ENCODE measurements at places on chromosomes 16 and 17.
A peak's percentile ranks its signal among the peaks of the same experiment; 100 is the strongest.

GRCh38 chr17:48335858-48336500 lies 94.0 kb downstream of the SKAP1 start:
- H3K36me3 ChIP-seq = no peaks in the 10 kb centered on the region
- peak; percentile 78 for DNase-seq
- no peak overlapping the region for H3K27ac ChIP-seq
- no peaks in the 10 kb centered on the region for H3K4me1 ChIP-seq
- no peaks in the 10 kb centered on the region for H3K27me3 ChIP-seq

DNA sequence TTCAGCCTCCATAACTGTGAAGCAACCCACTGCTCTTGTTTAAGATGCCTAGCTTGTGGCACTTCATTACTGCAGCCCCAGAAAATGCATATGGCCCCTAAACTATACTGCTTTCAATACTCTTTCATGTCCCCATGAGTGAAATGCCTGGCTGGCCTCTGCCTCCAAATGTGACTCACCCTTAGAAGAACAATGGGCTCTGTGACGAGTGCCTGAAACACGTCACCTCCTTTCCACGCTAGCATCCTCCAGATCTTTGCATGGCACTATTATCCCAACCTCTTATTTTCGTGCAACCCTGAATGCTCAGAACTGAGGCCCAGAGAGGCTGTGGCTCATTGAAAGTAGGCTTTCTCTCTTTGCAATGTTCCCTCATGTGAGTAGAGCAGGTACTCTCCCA lies 233.1 kb downstream of the CBLN1 start:
- H3K4me1 ChIP-seq = peaks cover 10% of the 10 kb centered on the region
- no peaks in the 10 kb centered on the region for H3K36me3 ChIP-seq
- H3K27ac ChIP-seq = no peak overlapping the region
- peaks cover 3% of the 10 kb centered on the region for H3K27me3 ChIP-seq
- H3K4me3 ChIP-seq = no peak overlapping the region

GRCh38 chr16:80369138-80369958 lies 171.4 kb upstream of the DYNLRB2 start:
- H3K27me3 ChIP-seq = no peaks in the 10 kb centered on the region
- H3K4me3 ChIP-seq = no peak overlapping the region
- no peaks in the 10 kb centered on the region for H3K4me1 ChIP-seq
- no peak overlapping the region for H3K27ac ChIP-seq

GRCh38 chr16:72149676-72150464 lies 22.1 kb downstream of the PMFBP1 start:
- no peaks in the 10 kb centered on the region for H3K36me3 ChIP-seq
- H3K4me1 ChIP-seq = no peaks in the 10 kb centered on the region
- H3K4me3 ChIP-seq = no peak overlapping the region
- DNase-seq = no peak

DNA sequence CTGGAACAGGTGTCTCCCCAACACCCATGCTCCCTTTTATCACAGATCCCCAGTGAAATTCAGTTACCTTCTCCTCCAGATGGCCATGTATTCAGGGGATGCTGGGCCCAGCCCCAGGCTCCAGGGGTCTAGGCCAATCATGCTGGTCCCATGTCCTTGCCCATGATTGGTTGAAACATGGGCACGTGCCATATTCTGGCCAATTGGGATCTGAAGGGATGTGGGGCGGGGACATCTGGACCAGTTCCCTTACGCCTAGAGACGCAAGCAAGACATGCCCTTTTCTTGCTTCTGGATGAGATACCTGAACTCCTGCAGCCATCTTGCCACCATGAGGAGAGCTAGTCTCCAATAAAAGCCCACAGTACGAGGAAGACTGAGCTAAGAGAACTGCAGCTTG lies 31.0 kb upstream of the ST6GALNAC1 start:
- H3K4me3 ChIP-seq = no peak overlapping the region
- H3K36me3 ChIP-seq = no peaks in the 10 kb centered on the region
- H3K27me3 ChIP-seq = no peaks in the 10 kb centered on the region
- H3K27ac ChIP-seq = no peak overlapping the region

DNA sequence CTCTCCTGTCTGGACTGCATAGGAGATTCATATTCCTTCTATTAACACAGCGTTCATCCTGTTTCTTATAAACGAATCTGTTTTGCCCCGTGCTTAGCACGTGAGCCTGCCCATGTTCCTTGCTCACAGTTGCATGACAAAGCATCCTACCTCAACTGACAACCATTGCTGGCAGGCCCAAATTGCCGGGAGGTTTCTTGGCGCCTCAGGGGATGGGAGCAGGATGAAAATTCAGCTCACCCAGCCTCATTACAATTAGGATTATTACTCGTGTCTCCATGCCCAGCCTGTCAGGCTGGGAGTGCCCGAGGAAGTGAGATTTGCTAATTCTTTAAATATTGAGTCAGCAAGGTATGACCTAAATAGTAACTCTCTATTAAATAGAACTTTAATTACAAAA lies 36.7 kb upstream of the HELZ start:
- peaks cover 18% of the 10 kb centered on the region for H3K4me1 ChIP-seq
- DNase-seq = no peak
- no peaks in the 10 kb centered on the region for H3K27me3 ChIP-seq
- no peaks in the 10 kb centered on the region for H3K36me3 ChIP-seq

DNA sequence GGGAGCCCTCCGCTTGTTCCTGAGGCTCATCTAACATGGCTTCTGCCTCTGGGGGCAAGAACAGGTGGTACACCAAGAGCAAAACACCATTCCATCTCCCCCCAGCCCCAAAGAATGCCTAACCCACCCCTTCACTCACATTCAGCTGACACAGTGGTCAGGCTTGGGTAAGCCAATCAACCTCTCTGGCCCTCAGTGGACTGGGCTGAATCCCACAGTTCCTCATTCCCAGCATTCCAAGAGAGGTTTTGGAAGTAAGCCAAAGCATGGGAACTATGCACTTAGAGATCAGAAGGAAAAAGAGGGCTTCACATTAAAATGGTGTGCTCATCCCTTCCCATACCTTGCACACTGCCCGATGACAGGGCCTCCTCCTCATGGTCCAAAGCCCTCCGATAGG lies 7.8 kb downstream of the PIGS start:
- no peaks in the 10 kb centered on the region for H3K27me3 ChIP-seq
- DNase-seq = no peak
- H3K4me3 ChIP-seq = no peak overlapping the region
- H3K27ac ChIP-seq = no peak overlapping the region
- H3K36me3 ChIP-seq = peaks cover 17% of the 10 kb centered on the region

- DNase-seq = no peak
- no peaks in the 10 kb centered on the region for H3K4me1 ChIP-seq
- peaks cover 47% of the 10 kb centered on the region for H3K36me3 ChIP-seq
Measured at GRCh38 chr16:88602091-88602490, 31.9 kb downstream of the ZC3H18 start.

DNA sequence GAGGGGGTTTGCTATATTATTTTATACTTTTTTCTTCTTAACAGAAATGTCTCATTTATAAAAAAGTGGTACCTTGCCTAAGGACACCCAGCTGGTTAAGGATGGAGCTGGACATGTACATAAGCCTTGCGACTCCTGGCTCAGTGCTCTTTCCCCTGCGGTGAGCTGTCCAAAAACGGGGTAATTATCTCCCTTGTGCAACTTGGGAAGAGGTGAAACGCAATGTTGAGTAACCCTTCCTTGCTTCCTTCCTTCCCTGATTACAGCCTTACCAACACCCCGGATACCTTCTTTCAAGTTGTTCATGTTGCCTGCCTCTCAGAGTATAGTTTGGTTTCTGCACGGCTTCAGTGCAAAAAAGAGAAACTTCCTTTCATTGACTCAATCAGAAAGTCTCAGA lies 94.1 kb upstream of the XYLT1 start:
- no peak overlapping the region for H3K4me3 ChIP-seq
- no peak overlapping the region for H3K27ac ChIP-seq
- H3K27me3 ChIP-seq = peaks cover 7% of the 10 kb centered on the region
- no peaks in the 10 kb centered on the region for H3K4me1 ChIP-seq
- no peaks in the 10 kb centered on the region for H3K36me3 ChIP-seq
- DNase-seq = no peak

- H3K4me1 ChIP-seq = peaks cover 85% of the 10 kb centered on the region
- no peak for DNase-seq
- H3K4me3 ChIP-seq = peak within 1 kb of the TSS; percentile 87
- H3K27me3 ChIP-seq = no peaks in the 10 kb centered on the region
- no peaks in the 10 kb centered on the region for H3K36me3 ChIP-seq
- H3K27ac ChIP-seq = peak within 1 kb of the TSS; percentile 93
Measured at GRCh38 chr16:75251280-75252048, at the start of gene BCAR1. BCAR1 (minus strand) TSS chr16:75251624; CDS start chr16:75251482, 142 bp downstream.

GRCh38 chr16:19127205-19127604 lies 13.4 kb downstream of the ITPRIPL2 start:
- no peak for DNase-seq
- no peak overlapping the region for H3K4me3 ChIP-seq
- H3K36me3 ChIP-seq = no peaks in the 10 kb centered on the region
- H3K4me1 ChIP-seq = peaks cover 33% of the 10 kb centered on the region
- no peaks in the 10 kb centered on the region for H3K27me3 ChIP-seq
- no peak overlapping the region for H3K27ac ChIP-seq

GRCh38 chr16:28164140-28164539 lies 47.6 kb downstream of the XPO6 start:
- no peak for DNase-seq
- no peaks in the 10 kb centered on the region for H3K27me3 ChIP-seq
- no peak overlapping the region for H3K4me3 ChIP-seq

- no peak overlapping the region for H3K4me3 ChIP-seq
- no peaks in the 10 kb centered on the region for H3K27me3 ChIP-seq
- H3K36me3 ChIP-seq = peaks cover 3% of the 10 kb centered on the region
- no peak overlapping the region for H3K27ac ChIP-seq
Measured at GRCh38 chr17:29573558-29573869, 5.0 kb downstream of the TP53I13 start.

- H3K36me3 ChIP-seq = no peaks in the 10 kb centered on the region
- no peak overlapping the region for H3K4me3 ChIP-seq
- no peaks in the 10 kb centered on the region for H3K27me3 ChIP-seq
- no peak for DNase-seq
Measured at GRCh38 chr16:47043970-47044684, 70.7 kb upstream of the DNAJA2 start.

DNA sequence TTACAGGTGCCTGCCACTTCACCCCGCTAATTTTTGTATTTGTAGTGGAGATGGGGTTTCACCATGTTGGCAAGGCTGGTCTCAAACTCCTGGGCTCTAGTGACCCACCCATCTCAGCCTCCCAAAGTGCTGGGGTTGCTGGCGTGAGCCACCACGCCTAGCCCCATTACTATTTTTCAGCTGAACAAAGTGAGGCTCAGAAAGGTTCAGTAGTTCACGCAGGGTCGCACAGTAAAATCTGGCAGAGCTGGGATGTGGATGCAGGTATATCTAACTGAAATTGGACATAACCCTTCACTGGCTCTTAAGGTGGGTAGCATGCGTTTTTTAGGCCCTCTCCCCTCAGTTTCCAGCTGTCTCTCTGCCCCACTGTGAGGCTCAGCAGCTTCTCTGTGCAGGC lies 7.2 kb downstream of the AQP8 start:
- no peaks in the 10 kb centered on the region for H3K27me3 ChIP-seq
- H3K4me1 ChIP-seq = no peaks in the 10 kb centered on the region
- H3K4me3 ChIP-seq = no peak overlapping the region
- no peak for DNase-seq
- no peaks in the 10 kb centered on the region for H3K36me3 ChIP-seq

DNA sequence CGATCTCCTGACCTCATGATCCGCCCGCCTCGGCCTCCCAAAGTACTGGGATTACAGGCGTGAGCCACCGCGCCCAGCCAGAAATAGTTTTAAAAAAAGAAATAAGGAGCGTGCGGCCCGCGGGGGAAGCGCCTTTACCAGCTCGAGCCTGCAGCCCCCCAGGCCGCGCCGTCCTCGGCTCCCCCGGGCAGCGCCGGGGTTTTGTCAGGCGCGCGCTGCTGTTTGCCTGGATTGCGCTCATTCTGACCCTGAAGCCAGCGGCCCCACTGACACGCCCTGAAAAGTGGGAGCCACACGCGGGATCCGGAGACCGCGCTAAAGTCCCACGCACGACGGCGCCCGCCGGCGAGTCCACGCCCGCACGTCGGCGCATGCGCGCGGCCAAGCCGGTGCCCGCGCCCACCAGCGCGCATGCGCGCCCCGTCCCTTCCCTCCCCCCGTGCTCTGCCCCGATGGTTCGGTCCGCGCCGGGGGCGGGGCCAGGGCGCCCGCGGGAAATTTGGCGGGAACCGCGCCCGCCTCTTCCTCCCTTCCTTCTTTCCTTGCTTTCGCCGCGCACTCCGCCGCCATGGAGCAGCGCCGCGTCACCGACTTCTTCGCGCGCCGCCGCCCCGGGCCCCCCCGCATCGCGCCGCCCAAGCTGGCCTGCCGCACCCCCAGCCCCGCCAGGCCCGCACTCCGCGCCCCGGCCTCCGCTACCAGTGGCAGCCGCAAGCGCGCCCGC lies at the start of gene CDT1:
CDT1 (plus strand) TSS at position 526 of the 724 bp plus-strand sequence; CDS start at position 569, 43 bp downstream.
- DNase-seq = peak; percentile 61
- peaks cover 16% of the 10 kb centered on the region for H3K4me1 ChIP-seq
- H3K36me3 ChIP-seq = peaks cover 39% of the 10 kb centered on the region

DNA sequence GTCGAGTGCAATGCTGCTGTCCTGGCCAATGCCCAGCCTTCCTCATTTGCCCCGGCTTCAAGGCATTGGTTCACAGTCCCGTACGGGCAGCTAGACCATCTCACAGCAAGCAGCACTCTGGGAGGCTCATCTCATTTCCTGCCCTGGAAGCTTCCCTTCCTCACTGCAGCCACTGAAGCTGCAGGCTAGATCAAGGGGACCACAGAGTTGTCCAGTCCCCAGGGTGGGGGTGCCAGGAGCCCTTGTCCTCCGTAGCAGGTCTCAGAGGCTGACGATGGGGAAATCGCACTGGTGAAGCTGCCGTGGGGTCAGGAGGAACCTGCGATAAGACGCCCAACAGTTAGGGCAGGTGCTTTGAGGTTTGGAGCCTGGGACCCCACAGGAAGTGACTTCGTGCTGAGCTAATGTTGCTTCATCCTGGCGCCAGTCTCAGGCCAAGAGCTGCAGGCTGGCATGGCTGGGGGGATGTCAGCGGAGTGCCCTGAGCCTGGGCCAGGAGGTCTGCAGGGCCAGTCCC lies at the start of gene SPNS3:
SPNS3 (plus strand) TSS at position 426 of the 517 bp plus-strand sequence; CDS start at position 454, 28 bp downstream.
- no peak within 1 kb of the TSS for H3K27ac ChIP-seq
- no peaks in the 10 kb centered on the region for H3K27me3 ChIP-seq
- DNase-seq = no peak
- H3K4me1 ChIP-seq = no peaks in the 10 kb centered on the region
- H3K4me3 ChIP-seq = no peak within 1 kb of the TSS

DNA sequence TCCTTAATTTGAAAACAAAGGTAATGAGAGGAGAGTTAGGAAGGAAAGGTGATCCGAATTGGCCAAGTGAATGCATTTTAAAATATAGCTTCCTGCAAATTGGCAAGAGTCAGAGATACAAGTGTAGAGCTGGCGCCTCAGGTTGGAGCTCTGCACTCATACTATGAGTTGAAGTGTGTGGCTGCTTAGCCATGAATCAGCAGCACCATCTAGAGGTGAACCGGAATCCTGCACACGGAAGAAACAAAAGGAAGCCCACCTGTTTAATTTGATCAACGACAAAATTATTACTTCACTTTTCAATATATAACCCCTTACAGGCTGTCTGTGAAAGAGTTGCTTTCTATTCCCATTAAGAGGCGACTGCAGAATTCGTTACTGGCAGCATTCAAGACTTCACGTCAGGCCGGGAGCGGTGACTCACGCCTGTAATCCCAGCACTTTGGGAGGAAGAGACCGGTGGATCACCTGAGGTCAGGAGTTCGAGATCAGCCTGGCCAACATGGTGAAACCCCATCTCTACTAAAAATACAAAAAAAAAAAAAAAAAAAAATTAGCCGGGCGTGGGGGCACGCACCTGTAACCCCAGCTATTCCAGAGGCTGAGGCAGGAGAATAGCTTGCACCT lies 1253.7 kb upstream of the CDH8 start:
- H3K27me3 ChIP-seq = no peaks in the 10 kb centered on the region
- DNase-seq = no peak
- no peaks in the 10 kb centered on the region for H3K4me1 ChIP-seq
- H3K27ac ChIP-seq = no peak overlapping the region
- no peak overlapping the region for H3K4me3 ChIP-seq

All from HCT116 (cell line).